Naive thymus-derived CD4-positive, alpha-beta T cell (primary cell): ENCODE measurements at places on chromosomes 7 and 10. TPM values are rescaled to one million over a fixed set of nuclear protein-coding genes. Genes with fewer than 3 reads are reported as not detected.

The NPY4R2 gene
- not detected for polyA plus RNA-seq

The CHN2 gene
- 0.98 TPM for polyA plus RNA-seq

The SORBS1 gene
- 0.79 TPM for polyA plus RNA-seq

The HOXA1 gene
- polyA plus RNA-seq: 0.18 TPM

The PRR15 gene
- polyA plus RNA-seq: not detected

The CALCR gene
- not detected for polyA plus RNA-seq

The ITPRID1 gene
- not detected for polyA plus RNA-seq

GRCh38 chr10:67772894-67773511 lies 65.0 kb downstream of the DNAJC12 start:
- DNase-seq: no peak

DNA sequence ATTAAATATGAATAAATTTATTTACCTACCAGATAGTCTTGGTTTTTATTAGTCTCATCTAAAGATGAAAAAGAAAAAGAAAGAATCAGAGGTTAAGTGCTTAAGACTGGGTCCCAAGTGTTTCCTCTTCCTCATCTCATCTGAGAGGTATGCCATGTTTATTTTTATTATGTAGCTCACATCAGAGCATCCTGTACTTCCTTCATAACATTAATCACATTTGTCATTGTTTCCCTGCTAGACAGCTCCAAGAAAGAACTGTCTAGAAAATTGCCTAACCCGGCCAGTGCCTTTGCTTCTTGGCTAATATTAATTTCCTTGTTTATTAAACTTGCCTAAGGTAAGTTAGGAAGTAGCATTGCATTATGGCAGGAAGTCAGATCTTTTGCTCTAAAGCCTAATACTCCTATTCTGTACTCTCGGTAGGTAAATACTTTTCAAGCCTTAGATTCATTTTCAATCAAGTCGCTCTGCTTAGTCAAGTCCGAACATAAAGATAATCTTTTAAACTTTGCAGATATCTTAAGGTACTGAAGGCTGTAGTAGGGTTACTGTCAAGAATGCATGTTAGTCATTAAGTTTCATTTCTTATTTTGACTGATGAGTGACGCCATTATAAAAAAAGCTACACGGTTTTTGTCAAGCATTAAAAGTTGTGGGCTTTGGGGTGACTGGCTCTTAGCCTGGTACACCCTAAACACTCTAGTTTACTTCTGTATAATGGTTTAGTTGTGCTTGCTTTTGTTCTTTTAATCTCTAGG lies 47.4 kb downstream of the ZMYND11 start:
- no peak for DNase-seq

DNA sequence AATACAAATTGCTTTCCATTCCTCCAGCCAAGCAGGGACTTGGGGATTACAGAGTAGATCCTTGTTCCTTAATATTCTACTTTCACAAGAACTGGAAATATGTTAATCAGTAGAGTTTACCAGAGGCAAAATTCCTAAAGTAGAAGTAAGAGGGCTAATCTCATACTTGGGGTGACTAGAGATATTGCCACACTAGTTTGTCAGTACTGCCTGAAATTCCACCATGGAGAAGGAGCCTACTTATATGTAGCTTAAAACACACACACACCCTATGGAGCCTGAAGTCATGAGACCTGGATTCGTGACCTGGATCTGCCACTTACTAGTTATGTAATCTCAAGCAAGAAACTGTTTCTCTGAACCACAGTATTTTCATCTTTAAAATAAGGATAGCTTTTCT lies 33.9 kb downstream of the STRIP2 start:
- no peak for DNase-seq

DNA sequence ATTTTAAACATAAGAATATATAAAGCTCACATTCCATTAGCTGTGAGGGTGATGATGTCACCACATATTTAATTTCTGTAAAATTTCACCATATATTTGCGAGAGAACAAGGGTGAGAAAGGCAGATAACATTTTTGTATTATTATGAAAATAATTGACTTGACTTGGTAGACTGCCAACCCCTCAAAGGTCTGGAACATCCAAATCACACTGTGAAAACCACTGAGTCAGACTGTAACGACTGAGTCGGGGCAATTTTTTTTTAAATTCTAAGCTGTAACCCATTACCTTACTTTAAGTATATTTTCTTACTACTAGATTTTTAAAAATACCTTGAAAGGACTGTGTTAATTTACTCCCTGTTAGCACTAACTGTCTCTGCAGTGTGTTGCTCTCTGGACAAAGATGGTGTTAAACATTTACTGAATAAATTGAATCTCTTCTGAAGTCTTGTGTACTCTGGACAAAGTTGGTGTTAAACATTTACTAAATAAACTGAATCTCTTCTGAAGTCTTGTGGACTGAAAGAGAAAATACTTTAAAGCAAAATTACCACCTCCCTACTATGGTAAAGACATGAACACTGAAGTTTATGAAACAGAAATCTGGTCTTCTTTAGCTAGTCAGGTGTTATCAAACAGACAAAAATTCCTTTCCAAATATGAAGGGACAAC lies 14.1 kb downstream of the PDZD8 start:
- DNase-seq: no peak

GRCh38 chr10:125146791-125147579 lies 13.4 kb downstream of the CTBP2 start:
- DNase-seq: no peak

DNA sequence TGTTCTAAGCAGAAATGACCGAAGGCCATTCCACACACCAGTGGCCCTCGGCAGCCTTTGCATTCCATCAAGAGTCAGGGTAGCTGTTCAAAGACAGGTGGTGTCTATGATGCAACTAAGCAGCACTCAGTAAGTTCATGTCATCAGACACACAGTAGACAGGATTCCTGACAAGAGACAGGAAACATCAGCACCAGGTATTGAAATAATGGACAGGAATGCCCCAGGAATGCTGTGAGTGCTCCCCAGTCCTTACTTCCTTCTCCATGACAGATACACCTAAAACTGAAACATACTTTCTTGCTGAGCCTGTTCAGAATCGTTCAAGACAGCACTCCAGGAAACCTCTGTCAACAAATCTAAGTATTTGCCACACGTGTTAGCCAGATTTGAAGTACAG lies 204.4 kb downstream of the TPST1 start:
- no peak for DNase-seq

- no peak for DNase-seq
These were observed 590.9 kb upstream of the ANKRD30A start for GRCh38 chr10:36534471-36535002.

- DNase-seq: no peak
These were observed 112.5 kb downstream of the SEMA3A start for GRCh38 chr7:84081973-84082522.

GRCh38 chr10:125231116-125231812 lies 70.9 kb upstream of the CTBP2 start:
- no peak for DNase-seq

DNA sequence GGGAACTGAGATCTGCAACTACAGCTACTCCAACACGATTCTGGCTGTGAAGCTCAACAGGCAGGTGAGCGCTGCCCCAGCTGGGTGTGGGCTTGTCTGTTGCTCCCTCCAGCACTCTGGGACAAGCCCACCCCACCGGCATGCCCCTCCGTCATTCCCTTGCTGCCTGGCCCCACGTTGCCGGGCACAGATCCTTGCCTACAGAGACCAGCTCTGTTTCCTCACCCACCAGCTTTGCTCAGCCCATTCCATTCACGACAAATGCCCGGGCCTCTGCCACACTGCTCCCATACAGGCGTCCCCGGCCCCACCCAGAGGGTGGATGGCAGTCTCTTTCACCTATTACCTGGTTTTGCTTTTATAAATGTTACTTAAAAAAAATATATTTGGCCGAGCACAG lies 24.6 kb downstream of the WIPI2 start:
- DNase-seq: no peak

GRCh38 chr7:77444123-77444522 lies 28.0 kb upstream of the GSAP start:
- DNase-seq: no peak

DNA sequence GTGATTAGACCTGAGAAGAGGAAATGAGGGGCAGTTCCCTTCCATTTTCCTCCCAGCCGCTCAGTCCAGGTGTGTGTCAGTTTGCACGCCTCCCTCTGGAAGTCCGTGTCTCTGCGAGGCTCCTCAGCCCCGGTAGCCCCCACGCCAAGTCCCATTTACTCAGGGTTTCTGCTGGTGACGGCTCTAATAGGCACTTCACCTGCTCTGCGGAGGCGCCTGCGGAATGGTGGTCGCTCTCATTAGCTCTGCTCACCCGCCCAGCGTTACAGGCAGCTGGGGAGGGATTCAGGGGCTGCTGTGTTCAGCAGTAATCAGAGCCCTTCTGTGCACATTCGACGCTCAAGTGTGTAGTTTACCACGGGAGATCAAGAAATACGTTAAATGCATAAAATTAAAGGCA lies 179.9 kb downstream of the MGMT start:
- no peak for DNase-seq

DNA sequence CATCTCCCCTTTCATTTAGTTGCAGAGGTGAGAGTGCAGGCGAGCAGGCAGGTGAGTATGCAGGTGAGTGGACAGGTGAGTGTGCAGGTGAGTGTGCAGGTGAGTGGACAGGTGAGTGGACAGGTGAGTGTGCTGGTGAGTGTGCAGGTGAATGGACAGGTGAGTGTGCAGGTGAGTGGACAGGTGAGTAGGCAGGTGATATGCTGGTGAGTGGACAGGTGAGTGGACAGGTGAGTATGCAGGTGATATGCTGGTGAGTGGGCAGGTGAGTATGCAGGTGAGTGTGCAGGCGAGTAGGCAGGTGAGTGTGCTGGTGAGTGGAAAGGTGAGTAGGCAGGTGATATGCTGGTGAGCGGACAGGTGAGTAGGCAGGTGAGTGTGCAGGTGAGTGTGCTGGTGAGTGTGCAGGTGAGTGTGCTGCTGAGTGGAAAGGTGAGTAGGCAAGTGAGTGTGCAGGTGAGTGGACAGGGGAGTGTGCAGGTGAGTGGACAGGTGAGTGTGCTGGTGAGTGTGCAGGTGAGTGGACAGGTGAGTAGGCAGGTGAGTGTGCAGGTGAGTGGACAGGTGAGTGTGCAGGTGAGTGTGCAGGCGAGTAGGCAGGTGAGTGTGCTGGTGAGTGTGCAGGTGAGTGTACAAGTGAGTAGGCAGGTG lies 165.6 kb downstream of the ADARB2 start:
- DNase-seq: no peak

DNA sequence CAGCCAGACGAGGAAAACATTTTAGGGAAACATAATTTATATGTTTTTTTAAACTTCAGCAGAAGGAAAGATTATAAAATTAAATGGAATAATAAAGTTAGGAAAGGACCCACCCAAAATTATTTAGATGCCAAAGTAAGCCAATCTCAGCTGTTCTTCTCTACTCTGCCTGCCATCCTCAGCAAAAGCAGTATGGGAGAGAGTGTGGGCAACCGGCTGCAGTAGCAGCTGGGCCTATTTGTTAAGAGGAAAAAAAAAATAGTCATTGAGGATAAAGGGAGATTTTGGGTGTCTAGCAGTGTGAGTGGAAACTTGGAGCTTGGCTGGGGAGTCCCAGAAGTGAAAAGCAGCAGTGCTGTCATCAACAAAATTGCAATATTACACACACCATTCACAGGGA lies 15.4 kb downstream of the SEMA3E start:
- DNase-seq: no peak

DNA sequence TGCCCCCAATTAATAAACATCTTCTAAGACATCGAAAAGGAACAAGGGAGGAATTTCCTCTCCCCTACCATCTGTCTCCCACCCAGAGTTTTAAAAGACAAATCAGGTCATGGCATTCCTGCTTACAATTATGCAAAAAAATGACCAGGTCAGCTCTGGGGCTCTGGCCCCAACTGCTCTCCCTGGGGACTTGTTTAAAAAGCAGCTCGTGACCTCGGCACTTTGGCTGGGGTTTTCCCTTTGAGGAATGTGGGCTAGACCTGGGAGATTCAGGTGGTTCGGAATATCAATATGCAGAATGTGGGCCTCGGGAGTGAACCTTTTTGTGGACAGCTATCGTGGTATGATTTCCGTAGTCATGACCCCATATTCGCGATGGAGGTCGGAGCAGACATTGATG lies 648 bp upstream of the RADIL start:
- no peak for DNase-seq

DNA sequence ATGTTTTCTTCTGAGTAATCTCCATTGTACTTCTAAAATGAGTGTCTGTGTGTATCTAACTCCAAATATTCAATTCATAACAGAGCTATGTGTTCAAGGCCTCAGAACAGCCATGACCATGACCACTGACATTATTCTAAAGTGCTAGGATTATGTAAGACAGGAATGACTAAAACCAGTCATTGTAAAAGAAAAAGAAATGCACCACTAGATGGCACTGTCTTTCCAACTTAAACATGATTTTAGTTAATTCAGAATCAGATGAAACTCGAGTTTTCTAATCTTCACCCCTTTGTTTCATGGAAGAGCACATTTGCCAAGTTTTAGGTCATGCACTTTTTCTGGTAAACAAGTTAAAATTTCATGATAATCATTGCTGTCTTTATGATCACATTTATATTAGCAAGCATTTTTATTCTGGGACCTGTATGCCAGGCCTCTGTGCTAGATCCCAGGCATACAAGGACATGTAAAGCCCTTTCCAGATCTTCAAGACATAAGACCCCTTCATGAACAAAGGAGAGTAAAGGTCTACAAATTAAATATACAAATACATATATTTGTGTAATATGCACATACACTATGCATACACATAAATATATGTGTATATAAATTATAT lies 26.1 kb upstream of the RSU1 start:
- DNase-seq: peak; percentile 68

- no peak for DNase-seq
These were observed 55.4 kb downstream of the TNS3 start for GRCh38 chr7:47526466-47526865.

GRCh38 chr7:2892549-2892948 lies 48.4 kb upstream of the GNA12 start:
- no peak for DNase-seq
